ENCODE measurements at places on chromosomes 2 and 18.

GRCh38 chr2:69100220-69100723, 87.3 kb downstream of the ANTXR1 start:
- peak; percentile 26 for DNase-seq

DNA sequence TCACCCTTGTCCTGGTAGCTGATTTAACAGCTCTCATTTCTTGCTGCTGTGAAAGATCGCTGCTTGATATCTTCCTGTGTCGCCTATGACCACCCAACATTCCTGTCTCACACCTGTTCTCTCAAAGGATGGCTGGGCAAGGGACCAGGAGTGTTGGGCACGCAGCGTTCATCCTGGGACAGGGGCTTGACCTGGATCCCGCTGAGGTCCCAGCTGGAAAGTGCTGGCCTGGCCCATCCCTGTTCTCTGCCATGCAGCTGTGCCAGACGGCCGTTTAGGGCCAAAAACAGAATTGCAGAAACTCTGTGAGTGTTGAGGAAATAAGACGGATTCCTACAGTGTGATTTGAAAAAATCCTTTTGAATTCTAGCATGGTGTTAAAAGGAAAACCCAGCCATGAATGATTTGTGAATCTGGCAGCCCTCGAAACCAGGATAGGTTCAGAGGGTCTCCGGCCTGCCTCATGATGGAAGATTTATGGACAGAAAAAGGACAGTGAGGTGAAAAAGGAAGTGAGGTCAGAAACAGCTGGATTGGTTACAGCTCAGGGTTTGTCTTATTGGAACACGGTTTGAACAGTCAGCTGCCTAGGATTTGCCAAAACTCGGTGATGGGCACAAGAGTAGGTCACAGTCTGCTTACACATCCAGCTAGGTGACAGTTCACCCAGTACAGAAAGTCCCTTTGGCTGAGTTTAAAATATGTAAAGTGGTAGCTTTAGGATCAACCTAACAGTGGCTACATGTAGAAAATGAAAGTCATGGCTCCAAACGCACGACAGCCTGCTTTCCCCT, 164.8 kb downstream of the DCDC2C start:
- no peak for DNase-seq

GRCh38 chr2:64640153-64641044, 13.3 kb downstream of the SERTAD2 start:
- no peak for DNase-seq

DNA sequence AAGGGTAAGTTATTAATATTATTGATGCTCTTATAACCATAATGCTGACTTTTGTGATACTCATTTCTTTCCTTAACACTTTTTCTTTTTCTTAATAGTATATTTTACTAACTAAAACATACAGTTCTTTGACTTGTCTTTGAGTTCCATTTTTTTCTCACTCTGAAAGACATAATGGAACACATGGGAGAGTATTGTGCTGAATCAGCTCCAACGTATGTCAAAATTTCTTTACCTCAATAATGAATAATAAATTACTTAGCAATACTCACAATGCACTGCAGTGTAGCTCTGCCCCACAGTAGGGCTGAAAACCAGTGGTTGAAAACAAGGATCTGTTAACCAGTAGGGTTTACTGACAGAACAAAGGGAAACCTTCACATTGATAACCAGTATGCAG, 40.7 kb downstream of the ACVR1 start:
- no peak for DNase-seq

DNA sequence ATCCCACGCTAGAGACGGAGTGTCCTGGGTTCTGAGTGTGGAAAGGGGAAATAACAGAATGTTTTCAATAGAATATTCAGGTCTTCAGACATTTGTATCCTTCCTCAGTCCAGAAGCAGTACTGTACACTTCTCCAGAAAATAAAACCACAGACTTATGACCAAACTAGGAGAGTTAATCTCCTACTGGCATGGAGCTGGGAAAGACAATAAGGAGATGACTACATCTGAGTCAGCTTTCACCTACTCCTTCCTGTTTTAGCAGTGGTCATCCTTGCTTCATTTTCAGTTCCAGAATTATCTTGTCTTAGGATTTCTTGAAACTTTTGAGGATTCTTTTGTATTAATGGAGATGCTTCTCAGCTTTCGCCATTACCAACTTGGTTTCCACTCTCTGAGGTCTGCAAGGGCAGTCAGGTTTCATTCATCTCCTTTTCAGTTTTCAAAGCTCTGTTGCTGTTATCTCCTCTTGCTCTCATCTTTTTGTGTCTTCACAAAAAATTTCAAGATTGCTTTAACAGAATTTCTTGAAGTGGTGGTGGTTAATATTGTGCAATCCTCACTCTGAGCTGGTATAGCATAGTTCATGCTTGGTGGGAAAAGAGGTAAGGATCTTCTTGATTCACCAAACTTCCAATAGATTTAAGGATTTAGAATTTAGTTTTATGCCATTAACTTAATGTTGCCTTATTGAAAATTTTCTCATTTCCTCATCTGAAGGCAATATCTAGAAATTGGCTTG, 23.7 kb upstream of the NR4A2 start:
- DNase-seq = no peak

GRCh38 chr2:189360861-189361260, 80.4 kb upstream of the WDR75 start:
- no peak for DNase-seq

GRCh38 chr18:73778032-73778359, 369.6 kb downstream of the FBXO15 start:
- DNase-seq = no peak

GRCh38 chr2:36859366-36859792, 107.0 kb downstream of the STRN start:
- no peak for DNase-seq

- no peak for DNase-seq
These were observed 16.3 kb downstream of the NRP2 start for GRCh38 chr2:205698286-205699268.

DNA sequence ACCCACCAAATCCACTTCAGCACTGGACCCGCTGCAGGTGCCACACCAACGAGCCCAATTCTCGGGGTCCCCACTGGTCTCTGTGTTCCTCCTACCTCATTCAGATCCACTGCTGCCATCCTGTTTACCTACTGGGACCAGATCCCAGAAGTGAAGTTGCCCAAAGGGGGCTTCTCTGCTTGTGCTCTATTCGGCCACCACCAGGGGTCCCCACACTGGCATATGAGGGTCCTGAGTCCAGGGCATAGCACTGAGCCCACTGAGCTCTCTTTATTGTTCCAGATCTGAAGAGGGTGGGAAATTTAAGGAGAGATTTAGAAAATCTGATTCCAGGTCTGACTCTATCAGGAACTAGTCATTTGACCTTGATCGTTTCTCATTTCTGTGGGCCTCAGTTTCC, 2.4 kb downstream of the GPR45 start:
- DNase-seq = no peak

- DNase-seq = no peak
These were observed 356.1 kb upstream of the ZC3H15 start for GRCh38 chr2:186129767-186130581.

DNA sequence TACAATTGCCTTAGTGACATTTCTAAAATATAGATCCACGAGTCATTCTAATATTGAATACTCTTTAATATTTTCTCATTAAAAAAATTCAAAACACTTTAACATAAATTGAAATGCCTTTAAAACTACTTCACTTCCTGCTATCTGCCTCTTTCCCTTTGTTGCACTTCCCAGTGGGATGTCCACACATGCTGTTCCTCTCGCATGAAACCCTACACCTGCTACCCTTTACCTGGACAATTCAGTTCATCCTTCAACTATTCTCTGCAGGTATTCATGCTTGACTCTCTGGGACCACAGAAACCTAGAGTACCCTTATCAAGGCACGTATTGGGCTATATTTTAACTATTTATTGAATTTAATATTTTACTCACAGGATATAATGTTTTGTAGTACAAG, 373.3 kb upstream of the GALNT5 start:
- no peak for DNase-seq

DNA sequence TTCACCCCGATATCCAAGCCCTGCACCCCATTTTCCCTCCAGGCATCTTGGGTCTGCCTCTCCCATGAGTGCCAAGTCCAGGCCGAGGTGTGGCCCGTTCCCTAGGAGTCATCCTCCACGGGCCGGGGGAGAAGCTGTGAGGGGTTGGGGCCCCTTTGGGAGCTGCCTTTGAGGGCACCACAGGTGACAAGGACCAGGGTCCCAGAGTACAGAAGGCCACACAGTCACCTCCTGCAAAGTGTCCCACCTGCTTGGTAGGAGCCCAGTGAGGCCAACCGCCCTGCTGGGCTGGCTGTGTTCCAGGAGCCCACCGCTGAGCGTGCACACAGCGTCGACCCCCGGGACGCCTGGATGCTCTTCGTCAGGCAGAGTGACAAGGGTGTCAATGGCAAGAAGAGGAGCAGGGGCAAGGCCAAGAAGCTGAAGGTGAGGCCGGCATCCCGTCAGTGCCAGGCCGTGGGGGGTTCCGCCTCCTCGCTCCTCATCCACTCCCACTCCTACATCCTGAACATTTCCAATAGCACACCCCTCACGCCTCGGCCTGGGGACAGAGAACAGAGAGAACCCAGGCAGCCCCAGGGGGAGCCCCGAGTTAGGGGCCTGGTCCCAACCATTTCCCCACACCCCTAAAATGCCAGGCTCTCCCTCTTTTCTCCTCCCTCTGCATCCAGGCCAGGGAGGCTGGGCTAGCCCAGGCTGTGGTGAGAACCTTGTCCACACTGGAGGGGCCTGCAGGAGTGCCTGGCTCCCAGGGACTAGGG, 2.7 kb downstream of the ERFE start:
- DNase-seq = no peak

DNA sequence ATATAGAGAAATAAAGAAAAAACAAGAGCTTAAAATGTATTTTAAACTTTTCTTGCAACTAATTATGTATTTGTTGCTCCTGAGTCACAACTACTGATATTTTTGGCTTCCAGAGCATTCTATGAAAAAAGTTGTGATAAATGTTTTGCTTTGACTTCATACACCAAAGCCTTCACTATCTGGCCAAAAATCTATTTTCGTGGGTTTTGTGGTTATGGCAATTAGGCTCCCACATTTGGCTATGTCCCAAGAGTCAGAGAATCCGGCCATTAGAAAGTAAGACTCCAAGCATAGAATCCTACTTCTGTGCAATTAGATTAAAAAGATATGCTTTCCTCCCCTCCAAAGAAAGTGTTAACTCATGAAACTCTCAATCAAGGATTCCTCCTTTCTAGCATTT, 1456.1 kb upstream of the ACVR2A start:
- DNase-seq = no peak

GRCh38 chr2:69995511-69995910, 34.1 kb upstream of the ASPRV1 start:
- no peak for DNase-seq

DNA sequence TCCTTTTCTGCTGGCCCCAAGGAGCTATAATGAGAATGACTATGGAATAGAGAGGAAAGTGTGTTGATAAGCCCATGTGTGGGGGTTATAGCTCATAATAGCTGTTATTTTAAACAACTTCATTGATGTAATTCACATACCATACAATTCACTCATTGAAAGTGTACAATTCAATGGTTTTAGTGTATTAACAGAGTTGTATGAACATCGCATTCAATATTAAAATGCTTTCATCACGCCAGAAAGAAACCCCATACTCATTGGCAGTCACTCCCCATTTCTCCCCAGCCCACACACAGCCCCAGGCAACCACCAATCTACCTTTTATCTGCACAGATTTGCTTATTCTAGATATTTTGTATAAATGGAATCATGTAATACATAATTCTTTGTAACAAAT, 139.6 kb upstream of the CYP1B1 start:
- no peak for DNase-seq

GRCh38 chr18:22952525-22952924, 19.4 kb downstream of the RBBP8 start:
- DNase-seq = no peak

DNA sequence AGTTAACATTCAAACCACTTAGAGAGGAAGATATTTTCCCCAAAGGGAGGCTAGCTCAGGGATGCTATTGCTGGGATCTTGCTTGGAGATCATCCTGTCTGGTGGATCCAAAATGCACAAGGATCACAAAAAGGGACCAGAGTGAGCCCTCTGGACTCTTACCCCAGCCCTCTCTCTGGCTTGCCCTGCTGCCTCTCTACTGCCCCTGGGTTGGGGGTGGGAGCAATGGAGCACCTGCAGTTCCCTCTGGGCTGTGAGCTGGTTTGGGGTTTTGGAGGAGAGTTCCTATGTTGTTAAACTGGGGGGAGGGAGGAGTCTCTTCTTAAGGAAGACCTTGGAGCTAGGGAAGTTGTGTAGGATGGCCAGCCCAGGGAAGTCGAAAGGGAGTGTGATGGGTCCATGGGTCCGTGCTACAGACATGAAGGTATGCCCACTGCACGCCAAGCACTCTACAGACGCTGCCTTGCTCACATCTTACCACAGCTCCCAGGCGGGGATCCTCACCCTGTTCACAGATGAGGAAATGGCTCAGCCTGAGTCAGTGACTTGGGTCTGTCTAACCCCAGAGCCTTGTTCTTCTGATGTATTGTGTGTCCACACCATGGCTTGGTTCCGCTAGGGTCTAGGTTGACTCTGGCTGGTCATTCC, 3.8 kb downstream of the LBH start:
- no peak for DNase-seq

DNA sequence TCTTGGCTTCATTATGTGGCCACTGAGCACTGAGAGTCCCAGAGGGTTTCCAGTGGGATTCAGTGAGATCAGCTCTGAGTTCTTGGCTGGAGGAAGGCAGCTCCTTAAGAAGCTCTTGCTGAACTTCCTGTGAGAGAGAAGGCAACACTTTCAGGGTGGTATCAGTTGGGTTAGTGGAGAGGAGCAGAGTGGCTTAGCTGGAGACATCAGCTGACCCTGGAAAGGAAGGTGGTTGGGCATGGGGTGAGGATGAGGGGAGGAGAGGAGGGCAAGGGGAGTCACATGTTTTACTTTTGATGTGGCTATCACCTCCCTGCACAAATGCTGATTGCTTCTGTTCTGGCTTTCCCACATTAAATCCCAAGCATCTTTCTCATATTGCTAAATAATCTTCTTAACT, 95.1 kb downstream of the ACOXL start:
- no peak for DNase-seq

DNA sequence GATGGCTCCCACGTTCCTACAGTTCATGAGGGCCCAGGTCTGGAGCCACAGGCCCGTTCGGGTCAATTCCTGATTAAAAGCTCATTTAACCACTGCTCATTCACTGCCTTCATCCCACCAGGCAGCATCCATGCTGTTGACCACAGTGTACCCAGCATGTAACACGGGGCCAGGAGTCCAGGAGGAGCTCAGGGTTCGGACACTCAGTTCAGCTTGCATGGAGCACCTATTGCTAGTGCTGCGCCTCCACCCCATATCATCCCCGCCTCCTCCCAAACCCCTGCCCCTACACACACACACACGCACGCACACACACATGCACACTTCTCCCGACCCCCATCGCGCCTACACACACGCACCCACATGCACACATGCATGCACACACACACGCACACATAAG, 72.9 kb upstream of the SNTG2 start:
- DNase-seq = no peak

- no peak for DNase-seq
These were observed 807.4 kb upstream of the POU3F3 start for GRCh38 chr2:104046466-104046865.

DNA sequence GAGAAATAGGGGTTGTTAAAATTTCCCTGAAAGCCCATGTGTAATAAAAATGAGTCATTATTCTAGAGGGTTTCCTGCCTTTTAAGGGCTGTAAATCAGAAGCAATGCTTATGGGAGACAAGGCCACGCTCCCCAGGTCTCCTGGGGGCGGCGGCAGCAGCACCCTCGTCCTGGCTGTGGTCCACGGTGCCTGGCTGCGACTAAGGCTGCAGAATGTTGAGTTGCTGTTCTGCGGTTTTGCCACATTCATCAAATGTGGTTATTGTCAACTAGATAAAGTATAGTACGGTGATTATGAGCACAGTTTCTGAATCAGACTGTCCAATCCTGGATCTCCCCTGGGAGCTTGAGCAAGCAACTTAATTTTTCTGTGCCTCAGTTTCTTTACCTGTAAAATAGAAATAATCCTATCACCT, 11.9 kb upstream of the AGFG1 start:
- DNase-seq = no peak
